Cardiac muscle cell (in vitro differentiated cells and primary cell): ENCODE measurements at places on chromosomes 2 and 18.
A peak's percentile ranks its signal among the peaks of the same experiment; 100 is the strongest.

DNA sequence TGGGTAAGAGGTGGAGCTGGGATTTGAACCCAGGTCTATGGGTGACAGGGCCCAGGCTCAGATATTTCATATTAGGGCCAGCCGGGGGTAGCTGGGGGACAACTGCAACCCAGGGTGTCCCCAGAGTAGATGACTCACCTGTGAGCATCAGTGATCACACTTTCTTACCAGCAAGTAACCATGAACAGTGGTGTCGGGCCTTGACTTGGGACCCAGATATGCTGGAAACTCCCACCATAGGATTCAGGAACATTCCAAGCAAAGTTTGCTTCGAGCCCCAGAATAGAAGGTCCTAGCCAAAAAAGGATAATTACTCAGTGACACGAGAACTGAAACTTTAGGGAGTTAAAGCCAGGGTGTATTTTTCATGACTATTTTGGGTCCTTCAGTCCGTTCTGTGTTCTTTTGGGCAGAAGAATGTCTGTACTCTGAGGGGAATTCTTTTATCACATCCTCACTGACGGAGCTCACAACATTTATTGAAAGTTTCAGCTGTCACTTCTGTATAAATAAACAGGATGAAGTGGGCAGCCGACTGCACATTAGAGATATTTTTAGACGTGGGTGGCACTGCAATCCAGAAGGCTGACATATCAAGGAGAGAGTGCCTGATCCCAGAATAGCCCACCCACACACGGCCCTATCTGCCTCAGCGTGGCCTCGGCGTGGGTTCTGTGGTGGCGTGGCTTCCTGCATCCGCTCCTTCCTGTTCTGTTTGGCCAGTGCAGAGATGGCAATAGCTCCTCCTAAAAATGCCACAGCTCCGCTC, 45.6 kb downstream of the RAMP1 start:
- no peaks in the 10 kb centered on the region for H3K27me3 ChIP-seq
- no peaks in the 10 kb centered on the region for H3K36me3 ChIP-seq
- peaks cover 6% of the 10 kb centered on the region for H3K4me1 ChIP-seq
- peak; percentile 62 for DNase-seq
- peak overlapping the region; percentile 84 for H3K27ac ChIP-seq

- H3K27me3 ChIP-seq: no peaks in the 10 kb centered on the region
- H3K27ac ChIP-seq: no peak overlapping the region
- no peaks in the 10 kb centered on the region for H3K4me1 ChIP-seq
- no peak overlapping the region for H3K4me3 ChIP-seq
Measured at GRCh38 chr18:23593720-23594119, 7.4 kb upstream of the NPC1 start.

DNA sequence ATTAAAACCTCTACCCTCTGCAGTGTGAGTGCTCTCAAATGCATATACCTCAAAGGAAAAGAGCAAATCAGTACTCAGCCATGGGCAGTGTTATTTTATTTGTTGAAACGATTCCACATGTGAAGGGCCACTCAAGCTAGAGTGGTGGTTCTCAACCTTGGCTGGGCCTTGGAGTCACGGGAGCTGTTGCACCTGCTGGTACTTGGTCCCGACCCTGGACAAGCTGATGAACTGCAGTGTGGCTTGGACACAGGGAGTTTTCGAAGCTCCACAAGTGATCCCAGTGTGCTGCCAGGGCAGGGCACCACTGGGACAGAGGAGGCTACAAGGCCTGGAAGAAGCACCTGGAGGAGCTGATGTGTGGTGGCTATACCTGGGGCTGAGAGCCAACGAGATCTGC, 19.7 kb downstream of the GNLY start:
- peaks cover 17% of the 10 kb centered on the region for H3K4me1 ChIP-seq
- DNase-seq: no peak
- H3K4me3 ChIP-seq: no peak overlapping the region
- H3K27me3 ChIP-seq: no peaks in the 10 kb centered on the region

DNA sequence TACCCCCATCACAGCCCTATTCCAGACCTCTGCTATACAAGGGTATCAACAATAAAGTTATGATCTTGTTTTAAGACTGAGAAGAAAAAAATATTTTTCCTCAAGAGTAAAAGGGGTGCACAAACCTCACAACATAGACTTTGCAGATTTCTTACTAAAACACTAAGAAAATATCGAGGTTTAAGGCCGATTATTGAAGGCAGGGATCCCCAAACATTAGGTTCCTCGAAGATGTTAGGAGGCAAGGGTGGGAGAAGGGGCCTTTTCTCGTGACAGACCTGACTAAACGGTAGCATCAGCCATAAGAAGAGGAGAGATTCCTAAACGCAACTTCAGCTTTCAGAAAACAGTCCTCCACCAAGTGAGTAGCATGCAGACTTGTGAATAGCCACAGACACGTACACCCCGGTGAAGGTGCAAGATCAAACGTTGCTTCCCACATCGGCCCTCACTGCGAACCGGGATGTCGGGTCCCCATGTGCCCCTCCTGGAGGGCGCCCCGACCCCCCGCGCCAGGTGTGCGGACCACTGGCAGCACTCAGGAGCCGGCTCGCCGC, 678 bp downstream of the PIAS2 start:
- peak overlapping the region; percentile 89 for H3K27ac ChIP-seq
- H3K27me3 ChIP-seq: no peaks in the 10 kb centered on the region
- H3K4me3 ChIP-seq: peak overlapping the region; percentile 89
- H3K4me1 ChIP-seq: peaks cover 21% of the 10 kb centered on the region

DNA sequence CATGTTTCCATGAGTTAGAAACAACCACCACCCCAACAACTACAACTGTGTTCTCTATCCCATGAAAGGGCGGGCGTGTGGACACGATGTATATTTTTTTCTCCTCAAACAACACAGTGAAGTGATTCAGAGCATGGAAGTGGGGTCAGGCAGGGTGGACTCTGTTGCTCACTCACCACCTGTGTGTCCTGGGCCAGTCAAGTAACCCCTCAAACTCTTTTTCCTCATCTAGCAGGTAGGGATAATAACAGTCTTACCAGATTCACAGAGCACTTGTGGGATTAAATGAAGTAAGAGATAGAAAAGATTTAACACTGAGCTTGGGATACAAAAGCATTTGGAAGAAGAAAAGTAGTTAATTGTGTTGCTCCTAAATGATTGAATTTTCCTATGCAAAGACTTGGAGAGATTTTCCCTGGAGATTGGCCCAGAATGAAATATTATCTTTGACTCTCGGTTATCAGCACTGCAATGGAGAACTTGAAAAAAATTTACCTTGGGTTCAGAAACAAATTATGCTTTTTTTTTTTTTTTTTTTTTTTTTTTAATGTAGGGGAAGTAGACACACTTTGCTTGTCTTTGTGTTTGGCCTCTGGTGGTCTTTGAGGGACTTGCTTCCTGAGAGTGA, 161.9 kb upstream of the EPAS1 start:
- no peak overlapping the region for H3K27ac ChIP-seq
- DNase-seq: peak; percentile 28
- peaks cover 12% of the 10 kb centered on the region for H3K4me1 ChIP-seq
- no peaks in the 10 kb centered on the region for H3K27me3 ChIP-seq
- H3K4me3 ChIP-seq: no peak overlapping the region
